ENCODE measurements at places on chromosomes 3 and 15.
A peak's percentile ranks its signal among the peaks of the same experiment; 100 is the strongest.

GRCh38 chr15:69704700-69705099 is 252.1 kb downstream of the RPLP1 start:
- DNase-seq = no peak

GRCh38 chr15:70556779-70557178 is 206.6 kb downstream of the UACA start:
- DNase-seq = no peak

GRCh38 chr3:187773233-187774184 is 28.2 kb upstream of the BCL6 start:
- DNase-seq = no peak

DNA sequence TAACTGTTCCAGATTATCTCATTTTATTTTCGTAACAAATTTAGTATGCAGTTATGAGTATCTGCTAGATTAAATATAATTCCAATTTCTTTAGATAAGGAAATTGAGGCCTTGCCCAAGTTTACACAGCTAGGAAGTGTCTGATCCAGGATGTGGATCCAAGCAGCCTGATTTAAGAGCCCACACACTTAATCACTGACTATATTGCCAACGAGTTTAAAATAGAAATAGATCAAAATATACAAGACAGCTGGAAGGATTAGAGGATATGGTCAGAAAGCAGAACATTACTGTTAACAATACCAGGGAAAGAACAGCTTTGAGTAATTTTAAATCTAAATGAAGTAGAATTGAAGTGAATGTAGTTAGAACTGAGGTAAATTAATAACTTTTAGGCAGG is 215.2 kb downstream of the C3orf38 start:
- no peak for DNase-seq

GRCh38 chr3:13049400-13049799 is 23.8 kb downstream of the IQSEC1 start:
- no peak for DNase-seq

DNA sequence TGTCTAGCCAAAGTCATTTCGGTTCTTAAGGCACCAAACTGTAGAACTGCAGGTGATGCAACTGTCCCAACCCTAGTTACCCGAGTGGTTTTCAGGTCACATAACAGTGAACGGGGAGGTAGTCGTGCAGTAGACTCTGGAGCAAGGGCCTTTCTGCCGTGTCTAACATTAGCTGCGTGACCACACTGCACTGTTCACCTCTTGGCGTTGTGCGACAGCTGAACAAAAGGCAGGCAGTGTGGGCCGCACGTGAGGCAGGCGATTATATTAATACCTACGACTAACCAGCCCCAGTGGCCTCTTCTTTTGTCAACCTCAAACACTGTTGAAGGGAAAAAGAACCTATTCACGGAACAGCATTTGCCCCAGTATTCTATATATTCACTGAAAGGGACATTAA is 2.8 kb downstream of the LRRN1 start:
- no peak for DNase-seq

DNA sequence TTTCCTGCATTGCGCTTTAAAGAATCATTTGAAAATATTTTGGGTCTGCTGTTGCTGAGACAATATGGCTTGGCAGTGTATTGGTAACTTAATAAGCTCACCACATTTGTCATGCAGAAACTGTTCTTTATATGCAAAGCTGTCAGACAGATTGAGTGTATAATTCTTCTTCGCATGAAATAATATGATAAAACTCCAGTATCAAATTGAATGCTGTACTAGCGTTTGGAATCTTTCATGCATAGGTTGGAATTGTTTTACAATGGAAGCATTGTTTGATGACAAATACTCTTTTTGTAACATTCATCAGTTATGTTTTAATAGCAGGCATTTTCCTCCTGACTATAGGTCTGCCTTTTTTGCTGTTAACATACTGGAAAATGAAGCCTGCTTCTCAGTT is 53.8 kb downstream of the RBMS3 start:
- no peak for DNase-seq

- no peak for DNase-seq
These were observed 94.3 kb upstream of the RNF7 start for GRCh38 chr3:141643796-141644195.

DNA sequence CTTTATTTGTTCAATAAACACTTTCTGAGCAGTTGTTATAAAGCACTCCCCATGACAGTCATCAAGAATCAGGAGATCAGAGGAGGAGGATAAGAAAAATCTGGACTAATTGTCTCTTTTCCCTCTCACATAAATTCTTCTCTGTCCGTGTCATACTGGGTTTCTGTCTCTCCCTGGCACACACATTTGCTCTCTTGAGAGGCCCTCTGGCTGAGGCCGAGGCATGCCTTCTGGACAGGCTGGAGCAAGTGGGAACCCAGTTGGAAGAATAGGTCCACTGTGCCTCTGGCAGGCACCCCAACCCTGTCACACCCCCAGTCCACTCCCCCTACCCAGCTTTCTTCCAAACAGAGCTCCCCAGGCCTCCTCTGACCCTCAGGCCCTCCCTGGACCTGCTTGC is 315.8 kb downstream of the UACA start:
- DNase-seq = no peak

DNA sequence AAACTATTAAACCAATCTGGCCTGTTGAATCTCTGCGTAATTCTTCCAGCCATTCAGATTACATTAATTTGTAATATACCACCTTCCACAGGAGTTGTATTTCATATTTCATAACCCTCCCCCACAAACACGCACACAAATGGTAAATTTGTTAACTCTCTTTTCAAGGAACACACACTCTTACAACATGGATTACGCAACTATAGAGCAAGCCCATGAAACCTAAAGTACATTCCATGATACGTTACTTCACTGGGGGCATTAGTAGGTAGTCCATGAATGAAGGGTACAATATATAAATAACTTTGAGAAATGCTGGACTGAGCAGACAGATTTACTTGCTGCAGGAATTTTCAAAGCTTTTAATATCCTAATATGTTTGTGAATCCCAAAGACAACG is 65.0 kb downstream of the TRIM69 start:
- no peak for DNase-seq

DNA sequence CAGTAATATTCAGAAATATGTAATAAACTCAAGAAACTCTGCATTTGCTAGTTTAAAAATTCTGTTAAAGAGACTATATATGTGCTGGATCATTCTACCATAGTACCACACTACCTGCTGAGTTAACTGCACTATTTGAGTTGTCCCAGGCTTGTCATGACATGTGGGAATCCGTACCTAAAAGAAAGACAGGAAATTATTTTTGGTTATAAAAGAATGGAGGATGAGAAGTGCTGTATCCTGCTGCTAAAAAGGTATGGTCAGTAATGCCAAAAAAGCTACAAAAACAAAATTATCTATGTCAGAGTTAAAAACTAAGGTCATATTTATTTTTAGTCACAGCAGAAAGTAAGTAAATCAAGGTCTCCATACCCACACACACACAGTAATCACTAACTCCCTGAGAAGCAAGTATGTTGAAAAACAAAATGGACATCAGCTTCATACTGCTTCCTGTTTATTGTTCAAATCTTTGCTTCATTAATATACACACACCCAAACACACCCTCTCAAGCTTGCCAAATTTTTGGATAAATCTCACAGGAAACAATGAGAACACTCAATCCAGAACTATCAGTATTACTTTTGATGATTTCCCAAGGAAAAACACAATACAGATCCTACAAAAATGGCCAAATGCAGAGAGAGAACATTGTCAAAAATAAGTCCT is 33.7 kb downstream of the DENND6A start:
- no peak for DNase-seq

- DNase-seq = no peak
These were observed 30.9 kb downstream of the UBE3A start for GRCh38 chr15:25407950-25408349.

- DNase-seq = no peak
These were observed 181.0 kb downstream of the ATG7 start for GRCh38 chr3:11452885-11453847.

DNA sequence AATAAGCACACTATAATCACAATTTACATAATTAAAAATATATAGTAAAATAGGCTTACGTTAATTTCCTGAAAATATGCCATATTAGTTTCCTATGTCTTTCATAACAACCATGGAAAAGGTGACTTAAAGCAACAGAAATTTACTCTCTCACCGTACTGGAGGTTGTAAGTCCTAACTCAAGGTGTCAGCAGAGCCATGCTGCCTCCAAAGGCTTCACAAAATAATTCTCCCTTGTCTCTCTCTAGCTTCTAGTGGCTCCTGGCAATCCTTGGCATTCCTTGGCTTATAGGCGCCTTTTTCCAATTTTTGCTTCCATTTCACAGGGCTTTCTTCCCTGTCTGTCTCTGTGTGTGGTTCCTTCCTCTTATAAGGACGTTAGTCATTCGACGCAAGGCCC is 7.6 kb downstream of the SI start:
- DNase-seq = no peak

GRCh38 chr3:50254577-50255250 is 14.2 kb upstream of the SEMA3B start:
- DNase-seq = no peak

DNA sequence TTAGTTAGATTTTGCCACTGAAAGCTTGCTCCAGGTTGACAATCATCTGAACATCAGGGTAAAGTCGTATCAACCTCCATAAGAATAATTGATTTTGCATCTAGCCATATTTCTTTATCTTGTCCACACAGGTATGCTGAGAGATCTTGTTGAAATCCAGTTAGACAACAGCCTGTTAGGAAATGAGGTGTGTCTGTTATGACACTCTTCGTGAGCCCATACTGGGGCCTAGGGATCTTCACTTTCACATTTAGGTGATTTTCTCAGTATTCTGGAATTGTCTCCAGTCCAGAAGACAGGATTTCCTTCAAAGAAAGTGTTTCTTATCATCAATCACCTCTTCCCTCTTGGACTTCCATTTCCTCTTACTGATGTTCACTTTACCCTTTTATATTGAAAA is 18.1 kb downstream of the DNAJB11 start:
- no peak for DNase-seq

GRCh38 chr3:14203521-14204079 is 25.0 kb downstream of the LSM3 start:
- DNase-seq = peak; percentile 43

DNA sequence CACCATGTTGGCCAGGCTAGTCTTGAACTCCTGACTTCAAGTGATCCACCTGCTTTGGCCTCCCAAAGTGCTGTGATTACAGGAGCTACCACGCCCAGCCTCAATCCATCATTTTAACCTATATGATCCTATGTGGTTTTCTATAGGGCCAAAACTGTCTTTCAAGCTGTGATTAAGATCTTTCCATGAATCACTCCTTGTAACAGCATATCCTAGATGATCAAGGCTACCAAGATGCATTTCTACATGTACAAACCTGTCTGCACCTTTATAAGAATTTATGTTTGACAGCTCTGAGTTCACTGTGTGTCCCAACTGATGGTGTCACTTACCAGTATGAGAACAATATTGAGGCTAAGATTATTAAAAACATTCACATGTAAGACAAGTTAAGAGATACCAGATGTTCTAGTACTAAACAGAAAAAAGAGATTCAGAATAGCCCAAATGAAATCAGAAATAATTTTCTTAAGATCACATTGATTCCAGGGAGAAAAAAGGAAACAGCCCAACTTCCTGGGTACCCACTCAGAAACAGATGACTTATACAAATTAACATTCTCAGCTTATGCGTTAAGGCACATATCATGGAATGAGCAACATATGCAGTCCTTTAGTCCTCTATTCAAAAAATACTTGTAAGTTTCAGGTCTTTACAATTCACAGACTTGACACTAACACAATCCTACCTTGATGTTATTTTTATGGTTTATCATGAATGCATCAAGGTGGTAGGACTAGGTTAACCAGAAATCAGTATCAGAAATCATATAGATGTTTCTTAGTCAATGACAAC is 24.8 kb upstream of the PPIB start:
- no peak for DNase-seq

- no peak for DNase-seq
These were observed 25.6 kb upstream of the C3orf62 start for GRCh38 chr3:49302613-49303012.

DNA sequence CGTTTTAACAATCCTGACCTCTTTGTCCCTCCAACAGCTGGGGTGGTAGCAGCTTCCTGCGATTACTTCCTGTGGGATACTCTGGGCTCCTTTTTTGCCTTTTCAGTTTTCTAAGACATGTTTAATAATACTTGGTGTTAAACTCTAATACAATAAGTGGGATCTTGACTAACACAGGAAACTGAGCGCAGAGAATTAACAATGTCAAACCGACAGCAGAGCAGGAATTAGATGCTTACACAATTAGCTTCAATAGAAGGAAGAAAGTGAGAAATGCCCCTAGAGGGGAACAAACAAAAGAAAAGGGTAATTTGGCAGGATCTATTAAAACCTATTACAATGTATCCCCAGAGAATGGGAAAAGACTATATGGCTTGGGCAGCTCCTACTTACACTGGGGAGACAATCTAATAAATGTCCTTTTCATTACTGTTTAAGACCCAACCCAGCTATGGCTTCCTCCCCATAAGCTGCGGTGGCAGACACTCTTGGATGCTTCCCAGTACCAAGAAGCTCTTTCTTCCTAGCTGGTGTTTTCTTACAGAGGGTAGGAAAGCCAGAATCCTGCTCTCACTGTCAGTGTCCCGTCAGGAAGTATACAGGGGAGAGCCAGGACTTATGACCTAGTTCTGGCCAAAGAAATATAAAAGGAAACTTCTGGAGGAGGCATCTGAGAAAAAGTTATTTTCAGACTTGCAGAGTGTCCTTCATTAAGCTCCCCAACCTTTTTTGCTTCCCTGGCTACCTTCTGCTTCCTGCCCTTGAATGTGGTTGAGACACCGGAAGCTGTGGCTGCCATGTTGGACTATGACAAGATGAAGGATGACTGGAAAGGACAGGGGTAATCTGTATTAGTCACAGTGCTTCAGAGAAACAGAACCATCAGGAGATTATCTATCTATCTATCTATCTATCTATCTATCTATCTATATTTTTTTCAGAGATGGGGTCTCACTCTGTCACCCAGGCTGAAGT is 194.1 kb upstream of the KBTBD8 start:
- DNase-seq = no peak

- no peak for DNase-seq
These were observed 278.0 kb downstream of the ZBBX start for GRCh38 chr3:167102071-167102470.

DNA sequence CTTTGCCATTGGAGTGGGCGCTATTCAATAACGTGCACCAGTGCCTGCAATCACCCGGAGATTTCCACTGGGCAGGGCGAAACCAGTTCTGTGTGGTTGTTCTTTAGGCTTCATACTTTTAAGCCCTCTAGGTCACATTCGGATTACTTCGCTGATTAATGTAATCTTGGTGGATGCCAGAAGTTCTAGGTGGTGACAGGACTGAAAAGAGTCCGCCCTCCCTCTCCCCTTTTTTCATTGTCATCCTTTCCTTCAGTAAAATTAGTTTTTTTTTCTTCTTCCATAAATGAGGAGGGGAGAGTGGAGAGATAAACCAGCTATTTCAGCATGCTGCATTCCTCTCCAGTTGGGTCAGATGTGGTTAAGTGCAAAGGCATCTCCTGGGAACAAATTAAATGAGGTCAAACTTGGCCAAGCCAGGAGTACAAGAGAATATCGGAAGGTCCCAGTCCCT is 2.3 kb upstream of the SLC2A2 start:
- no peak for DNase-seq

DNA sequence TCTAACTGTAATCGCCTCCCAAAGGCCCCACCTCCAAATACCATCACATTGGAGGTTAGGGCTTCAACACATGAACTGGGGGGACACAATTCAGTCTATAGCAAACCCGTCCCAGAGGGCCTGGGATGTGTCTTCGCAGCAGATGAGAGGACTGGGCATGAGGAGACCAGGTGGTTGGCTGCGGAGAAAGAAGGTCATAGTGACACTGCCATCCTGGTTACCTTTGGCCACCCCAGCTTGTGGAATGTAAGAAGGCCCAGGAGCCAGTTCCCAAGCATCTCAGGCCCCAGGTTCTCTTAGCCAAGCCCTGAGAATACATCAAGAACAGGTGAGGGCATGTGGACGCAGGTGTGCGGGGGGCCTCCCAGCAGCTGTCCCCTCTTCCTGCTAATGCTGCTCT is 6.4 kb upstream of the RARRES1 start:
- no peak for DNase-seq
